Urinary bladder (tissue), 4 donors: ENCODE measurements at places on chromosomes 6 and 20. TPM values are rescaled to one million over a fixed set of nuclear protein-coding genes. Genes with fewer than 3 reads are reported as not detected.

MOXD1 gene
- 22.4 TPM for polyA plus RNA-seq

TBXT gene
- polyA plus RNA-seq = not detected

LRRN4 gene
- polyA plus RNA-seq = not detected

DNA sequence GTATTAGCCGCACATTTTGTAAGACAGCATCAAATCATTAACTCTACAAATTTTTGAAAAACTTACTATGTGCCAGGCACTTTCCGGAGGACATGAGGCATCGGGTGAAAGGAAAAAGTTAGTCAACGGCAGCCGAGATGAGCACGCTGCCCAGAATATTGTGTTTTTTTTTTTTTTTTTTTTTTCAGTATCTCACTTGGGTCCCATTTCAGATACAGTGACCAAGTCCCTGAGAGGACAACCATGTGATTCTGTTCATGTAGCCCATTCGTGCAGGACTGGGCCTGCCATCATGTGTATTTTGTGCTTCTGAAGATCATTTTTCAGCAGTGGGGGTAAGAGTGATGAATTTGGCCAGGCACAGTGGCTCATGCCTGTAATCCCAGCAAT, 1.3 kb downstream of the SLA2 start:
- DNase-seq = no peak

- no peak for DNase-seq
Measured at GRCh38 chr6:109002051-109002697, 92.5 kb downstream of the SESN1 start.

DNA sequence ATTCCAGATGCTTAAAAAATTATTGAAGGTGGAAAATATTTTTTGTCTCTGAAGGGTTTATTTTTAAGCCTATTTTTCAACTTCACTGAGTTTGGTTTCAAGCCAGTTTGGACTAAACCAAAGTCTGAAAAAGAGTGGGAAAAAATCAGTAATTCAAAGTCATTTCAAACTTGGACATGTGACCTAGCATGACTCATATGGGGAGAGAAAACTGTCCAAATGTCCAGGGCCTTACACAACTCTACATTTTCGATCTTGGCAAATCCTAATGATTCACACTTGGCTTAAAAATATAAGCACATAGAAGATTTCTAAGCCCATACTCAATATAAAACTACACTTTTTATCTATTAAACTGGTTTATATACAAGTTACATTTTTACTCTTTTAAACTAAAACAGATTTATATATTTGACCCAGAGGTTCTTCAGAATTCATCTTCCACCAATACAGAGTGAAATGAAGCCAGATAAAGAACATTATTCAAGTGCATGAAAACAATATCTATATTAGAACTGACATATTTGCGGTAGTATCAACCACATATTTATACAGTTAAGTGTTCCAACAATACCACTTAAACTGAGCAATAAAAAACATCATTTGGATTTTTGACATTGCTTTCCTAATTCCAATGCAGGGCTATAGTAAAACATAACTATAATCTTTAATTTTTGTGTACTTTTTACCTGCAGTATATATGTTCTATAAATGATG, 110.3 kb upstream of the TCF21 start:
- DNase-seq = peak; percentile 17

- no peak for DNase-seq
Measured at GRCh38 chr6:154989448-154989847, 5.7 kb upstream of the TIAM2 start.

GRCh38 chr6:4606821-4607704, 169.1 kb upstream of the CDYL start:
- peak; percentile 5 for DNase-seq

DNA sequence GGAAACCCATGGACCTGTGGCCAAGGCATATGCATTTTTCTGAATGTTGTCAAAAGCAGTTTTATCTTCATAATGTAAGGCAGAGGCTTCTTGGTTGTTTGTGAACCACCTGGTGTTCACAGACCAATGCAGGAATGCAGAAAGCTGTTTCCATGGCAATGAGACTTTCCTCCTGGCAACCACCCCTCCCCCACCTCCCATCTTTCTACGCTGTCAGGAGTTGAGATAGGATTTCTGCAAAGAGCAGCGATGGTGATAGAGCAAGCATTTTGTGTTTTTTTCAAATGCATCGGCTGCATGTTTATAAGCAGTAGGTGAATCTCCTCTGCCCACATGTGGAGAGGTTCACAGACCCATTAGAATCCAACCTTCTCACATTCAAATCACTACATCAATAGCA, 114.1 kb upstream of the SMLR1 start:
- no peak for DNase-seq

- no peak for DNase-seq
Measured at GRCh38 chr6:23477586-23477985, 648.4 kb upstream of the NRSN1 start.
